ENCODE measurements at places on chromosomes 4 and X. TPM values are rescaled to one million over a fixed set of nuclear protein-coding genes. Genes with fewer than 3 reads are reported as not detected.

- no peak for DNase-seq
Observed at GRCh38 chr4:162891788-162892707, 274.6 kb downstream of the NAF1 start.

DNA sequence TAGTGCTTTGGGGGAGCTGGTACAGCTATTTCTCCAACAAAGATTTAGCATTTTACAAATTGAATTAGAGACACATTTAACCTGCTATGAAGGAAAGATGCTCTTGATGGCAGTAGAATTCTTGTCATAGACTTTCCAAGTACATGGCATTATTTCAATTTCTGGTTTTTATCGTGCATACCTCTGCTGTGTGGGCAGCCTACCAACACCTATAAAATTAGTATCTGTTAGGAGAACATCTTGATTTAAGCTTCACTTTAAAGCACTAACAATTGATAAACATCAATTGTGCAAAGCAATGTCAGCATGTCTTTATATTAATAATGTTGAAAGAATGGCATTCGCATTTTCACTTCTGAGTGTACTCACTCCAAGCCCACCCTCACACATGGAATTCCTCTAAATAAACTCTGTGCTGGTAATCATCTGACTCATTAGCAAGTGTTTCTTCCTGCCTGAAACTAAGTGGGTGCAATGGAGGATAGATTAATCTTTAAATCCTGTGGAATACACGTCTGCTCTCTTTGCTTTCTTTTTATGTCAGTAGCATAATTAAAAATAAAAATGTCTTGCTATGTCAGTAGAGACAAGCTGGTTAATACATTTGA is 279.8 kb upstream of the MAGEB18 start:
- DNase-seq, result no peak

- peak; percentile 18 for DNase-seq
Observed at GRCh38 chr4:159639671-159640323, 536.9 kb downstream of the RAPGEF2 start.

NPY1R gene
- total RNA-seq, result 0.04 TPM

REPS2 gene
- total RNA-seq, result 2.0 TPM

LRCH2 gene
- not detected for total RNA-seq

DNA sequence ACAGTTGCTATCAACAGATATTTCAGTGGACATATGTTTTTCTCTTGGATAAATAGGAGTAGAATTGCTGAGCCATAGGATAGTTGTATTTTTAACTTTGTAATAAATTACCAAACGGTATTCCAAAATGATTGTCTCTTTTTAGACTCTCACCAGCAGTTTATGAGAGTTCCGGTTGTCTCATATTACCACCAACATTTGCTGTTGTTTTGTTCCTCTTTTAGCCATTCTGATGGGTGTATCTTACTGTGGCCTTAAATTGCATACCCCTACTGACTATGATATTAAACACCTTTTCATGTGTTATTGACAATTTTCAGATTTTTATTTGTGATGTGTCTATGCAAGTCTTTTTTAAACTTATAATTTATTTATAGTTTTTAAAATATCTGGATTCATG is 39.7 kb downstream of the SNX25 start:
- no peak for DNase-seq

DNA sequence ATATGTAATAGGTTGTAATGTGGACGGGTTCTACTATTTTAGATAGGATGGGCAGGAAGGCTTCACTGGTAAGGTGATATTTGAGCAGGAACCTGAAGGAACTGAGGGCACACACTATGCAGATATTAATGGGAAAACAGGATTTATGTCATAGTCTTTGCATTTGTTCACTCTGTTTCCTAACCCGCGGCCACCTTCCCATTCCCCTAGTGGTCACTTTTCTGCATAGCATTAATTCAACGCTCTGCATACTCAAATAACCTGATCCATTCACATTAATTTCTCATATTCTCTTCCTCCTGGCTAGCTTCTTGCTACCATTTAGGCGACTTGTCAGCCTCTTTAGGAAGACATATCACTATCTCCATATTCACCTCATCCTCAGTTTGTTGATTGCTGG is 61.5 kb downstream of the GSPT2 start:
- no peak for DNase-seq

DKK2 gene
- 0.32 TPM for total RNA-seq

VCX gene
- not detected for total RNA-seq

FRMPD3 gene
- total RNA-seq, result not detected

FHDC1 gene
- 2.3 TPM for total RNA-seq

WDR13 gene
- 83.3 TPM for total RNA-seq

COX7B2 gene
- total RNA-seq, result not detected

CLIC2 gene
- not detected for total RNA-seq

GRCh38 chr4:150436598-150437370 is 145.2 kb upstream of the MAB21L2 start:
- no peak for DNase-seq

GRCh38 chr4:82630079-82630478 is 68.3 kb upstream of the TMEM150C start:
- DNase-seq, result no peak

GRCh38 chr4:143215873-143216272 is 31.2 kb downstream of the USP38 start:
- DNase-seq, result no peak

DNA sequence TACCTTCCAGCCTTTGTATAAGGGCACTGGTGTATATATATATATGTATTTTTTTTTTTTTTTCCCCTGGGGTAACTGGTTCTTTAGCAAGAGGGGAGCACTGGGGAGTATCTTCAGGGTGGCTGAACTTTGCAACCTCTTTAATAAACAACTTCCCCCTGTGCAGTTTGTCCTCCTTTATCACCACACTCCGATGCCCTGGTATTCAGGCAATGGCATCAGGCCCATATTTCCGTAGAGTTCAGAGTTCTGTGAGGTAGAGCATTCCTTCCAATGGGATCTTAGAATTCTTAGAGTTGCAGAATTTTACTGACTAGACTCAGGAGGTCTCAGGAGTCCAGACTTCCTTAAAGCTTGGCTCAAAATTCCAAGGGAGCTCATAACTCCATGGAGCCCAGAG is 24.6 kb downstream of the NYX start:
- no peak for DNase-seq

VCX3B gene
- total RNA-seq, result not detected
